ENCODE measurements at places on chromosomes 5 and 9. TPM values are rescaled to one million over a fixed set of nuclear protein-coding genes. Genes with fewer than 3 reads are reported as not detected.

The MSMP gene
- not detected for total RNA-seq

The GHR gene
- 14.0 TPM for total RNA-seq

The LCNL1 gene
- 12.2 TPM for total RNA-seq

The LOX gene
- total RNA-seq: 9.5 TPM

The TOR4A gene
- 13.2 TPM for total RNA-seq

The FOXD4L6 gene
- not detected for total RNA-seq

The CHD1 gene
- total RNA-seq: 14.9 TPM

The CCDC180 gene
- 6.6 TPM for total RNA-seq

GRCh38 chr5:1526681-1527131, 2.9 kb upstream of the LPCAT1 start:
- peak; percentile 40 for DNase-seq

GRCh38 chr5:35371951-35372426, 141.7 kb upstream of the PRLR start:
- no peak for DNase-seq

GRCh38 chr9:98129451-98129881, 10.4 kb upstream of the TRIM14 start:
- no peak for DNase-seq

DNA sequence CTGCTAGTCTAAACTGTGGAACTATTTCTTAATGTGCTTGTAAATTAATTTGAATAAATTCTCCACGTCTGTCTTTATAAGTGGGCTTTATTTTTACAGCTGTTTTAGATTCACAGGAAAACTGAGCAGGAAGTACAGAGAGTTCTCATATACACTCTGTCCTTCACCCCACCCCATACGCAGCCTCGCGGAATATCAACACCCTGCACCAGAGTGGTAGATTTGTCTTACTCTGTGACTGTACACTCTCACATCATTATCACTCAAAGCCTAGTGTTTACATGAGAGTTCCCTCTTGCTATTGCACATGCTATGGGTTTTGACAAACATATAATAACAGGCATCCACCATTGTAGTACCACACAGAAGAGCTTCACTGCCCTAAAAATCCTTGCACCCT, 179.7 kb upstream of the DAB2 start:
- no peak for DNase-seq

GRCh38 chr5:9168791-9169556, 376.9 kb downstream of the SEMA5A start:
- no peak for DNase-seq

DNA sequence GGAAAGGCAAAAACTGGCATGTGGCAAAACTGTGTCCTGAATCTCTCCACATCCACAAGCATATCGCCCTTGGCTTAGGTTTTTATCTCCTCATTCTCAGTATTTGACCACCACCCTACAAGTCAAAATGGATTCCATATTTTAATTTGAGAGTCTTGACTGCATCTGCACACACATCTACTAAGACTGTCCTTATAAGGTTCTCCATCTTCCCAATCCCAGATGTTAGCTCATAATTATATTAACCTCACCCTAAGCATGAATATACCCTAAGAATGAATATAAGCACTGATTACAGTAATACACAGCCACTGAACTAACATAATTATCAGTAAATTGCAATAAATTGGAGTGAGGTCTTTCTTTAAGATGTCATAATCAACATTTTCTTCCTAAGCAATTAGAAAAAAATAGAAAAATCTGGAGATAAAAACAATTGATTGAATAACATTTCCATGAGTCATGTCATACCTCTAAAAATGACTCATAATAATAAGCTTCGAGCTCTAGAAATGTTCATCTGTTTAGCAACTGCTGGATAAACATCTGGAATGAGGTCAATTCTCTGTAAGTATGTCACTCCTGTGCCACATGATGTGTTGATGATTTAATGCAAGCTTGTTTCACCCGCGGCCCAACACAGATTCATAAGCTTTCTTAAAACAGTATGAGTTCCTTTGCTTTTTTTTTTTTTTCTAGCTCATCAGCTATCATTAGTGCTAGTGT, 39.9 kb upstream of the PAM start:
- DNase-seq: no peak

DNA sequence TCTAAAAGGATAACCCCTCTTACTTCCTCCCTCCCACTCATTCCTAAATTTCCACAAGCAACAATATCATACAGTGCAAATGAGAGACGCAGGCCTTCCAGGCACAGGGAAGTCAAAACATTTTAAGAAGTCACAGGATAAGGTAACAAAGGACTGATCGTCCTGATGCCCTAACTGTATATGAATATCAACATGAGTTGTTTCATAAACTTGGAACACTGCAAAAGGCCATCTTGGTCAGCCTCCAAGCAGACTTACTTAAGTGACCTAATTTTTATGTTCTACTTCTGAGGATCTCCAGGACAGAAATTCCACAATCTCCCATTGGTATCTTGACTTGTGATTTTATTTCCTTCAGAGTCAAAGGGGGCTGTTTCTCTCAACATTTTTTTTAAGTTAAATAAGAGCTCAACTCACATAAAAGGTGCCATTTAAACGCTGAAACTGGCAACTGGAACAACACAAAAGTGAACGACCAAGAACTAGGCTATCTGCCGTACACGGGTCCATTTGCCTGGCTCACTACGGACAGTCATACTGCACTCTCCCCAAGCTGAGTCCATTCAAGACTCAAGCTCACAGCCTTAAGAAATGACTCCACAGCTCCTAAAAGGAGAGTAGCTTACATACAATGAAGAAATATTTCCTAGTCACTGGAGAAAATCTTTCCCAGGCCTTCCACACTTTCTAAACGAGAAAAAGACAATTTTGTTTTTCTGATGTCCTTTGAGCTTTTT, 71.3 kb downstream of the LHFPL2 start:
- no peak for DNase-seq

- DNase-seq: no peak
Observed at GRCh38 chr5:169413416-169413815, 112.5 kb upstream of the SLIT3 start.

DNA sequence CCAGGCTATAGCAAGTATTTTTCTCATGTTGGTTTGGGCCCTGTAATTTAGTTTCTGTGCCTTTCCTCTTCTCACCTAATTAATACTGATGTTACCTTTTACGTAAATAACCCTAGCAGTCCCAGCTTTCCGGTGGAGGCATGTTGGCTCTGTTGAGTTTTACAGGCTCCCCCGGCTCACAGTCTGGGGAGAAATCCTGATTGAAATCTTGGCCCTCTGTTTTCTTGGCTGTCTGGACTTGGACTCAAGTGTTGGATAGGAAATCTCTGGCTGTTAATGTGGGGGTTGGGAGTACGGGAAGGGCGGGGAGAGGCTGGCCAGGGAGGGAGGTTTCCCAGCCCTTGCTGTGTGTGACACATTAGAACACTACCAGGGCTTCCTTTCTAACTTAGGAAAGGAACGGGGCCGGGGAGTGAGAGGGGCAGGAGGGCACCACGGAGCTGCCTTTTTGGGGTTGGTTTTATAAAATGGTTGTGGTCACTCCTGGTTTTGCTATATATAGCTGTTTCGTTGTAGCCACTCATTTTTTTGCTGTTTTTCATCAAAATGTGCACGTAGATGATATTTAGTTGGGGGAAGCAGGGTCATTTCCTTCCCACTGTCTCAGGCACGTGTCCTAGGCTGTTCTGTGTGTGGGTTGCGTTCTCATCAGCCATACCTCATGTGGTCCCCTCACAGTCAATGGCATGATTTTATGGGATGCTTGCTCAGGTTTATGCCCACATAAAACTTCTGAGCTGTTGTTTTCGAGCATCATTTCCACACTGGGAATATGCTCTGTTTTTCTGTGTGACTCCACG, 11.0 kb downstream of the TRIO start:
- DNase-seq: peak; percentile 79

- DNase-seq: peak; percentile 16
Observed at GRCh38 chr5:134136221-134136631, 21.7 kb downstream of the TCF7 start.

DNA sequence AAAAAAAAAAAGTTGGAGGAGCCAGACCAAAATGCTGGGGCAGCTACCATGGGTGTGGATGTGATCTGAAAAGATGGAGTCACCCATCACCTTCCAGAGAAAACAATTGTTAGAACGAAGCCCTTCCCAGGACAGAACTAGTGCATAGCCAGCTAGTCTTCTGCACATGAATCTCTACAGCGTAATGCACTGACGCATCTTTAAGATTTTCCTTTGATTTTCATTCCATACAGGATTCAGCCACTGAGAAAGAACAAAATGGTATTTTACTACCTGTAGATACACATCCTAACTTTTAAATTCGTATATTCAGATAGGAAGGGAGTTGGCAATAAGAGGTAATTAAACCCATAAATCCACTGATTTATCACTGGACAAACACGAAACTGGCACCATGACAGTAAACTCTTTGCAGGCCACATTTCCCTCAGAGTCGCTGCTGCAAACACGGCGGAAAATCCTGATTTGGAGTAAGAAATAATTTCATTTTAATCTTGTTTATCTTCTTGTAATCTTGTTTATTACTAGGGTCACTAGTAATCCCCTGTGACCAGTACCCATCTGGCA, 206.6 kb downstream of the SPOCK1 start:
- no peak for DNase-seq

GRCh38 chr5:75043633-75044264, 8.6 kb downstream of the GCNT4 start:
- no peak for DNase-seq

DNA sequence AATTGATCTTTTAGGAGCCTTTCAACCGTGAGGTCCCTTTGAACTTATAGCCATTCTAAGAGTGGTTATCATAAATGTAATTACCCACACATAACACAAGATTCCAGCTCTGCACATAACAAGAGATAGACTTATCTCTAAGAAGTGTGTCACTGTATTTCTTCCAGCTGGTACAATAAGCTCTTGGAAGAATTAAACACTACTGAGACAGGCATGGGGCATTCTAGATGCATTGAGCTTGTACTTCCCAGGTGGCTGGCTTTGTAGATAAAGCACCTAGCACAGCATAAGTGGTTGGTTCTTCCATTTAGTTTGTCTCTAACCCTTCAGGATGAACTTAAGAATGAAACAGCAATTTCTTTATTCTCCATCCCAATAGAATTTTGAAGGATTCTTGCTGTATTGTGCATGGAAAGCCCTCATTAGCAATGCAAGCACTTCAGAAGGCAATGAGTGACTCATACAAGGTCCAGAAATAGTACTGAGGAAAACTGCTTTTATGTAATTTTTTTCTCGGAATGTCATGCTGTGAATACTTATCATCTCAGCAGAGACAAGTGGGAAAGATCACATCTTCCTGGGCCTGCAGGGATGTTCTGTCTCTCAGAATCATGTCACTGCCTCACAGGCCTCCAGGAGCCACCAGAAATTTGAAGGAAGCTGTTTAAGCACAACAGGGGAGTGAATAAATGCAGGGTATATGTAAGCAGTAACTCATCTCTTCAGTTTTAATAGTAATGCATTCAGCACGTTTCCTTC, 91.1 kb upstream of the CD180 start:
- no peak for DNase-seq

GRCh38 chr5:72847439-72847838, 31.0 kb downstream of the TNPO1 start:
- no peak for DNase-seq

- no peak for DNase-seq
Observed at GRCh38 chr9:84975926-84976325, 306.4 kb downstream of the NTRK2 start.

GRCh38 chr9:119509291-119509905, 140.2 kb upstream of the BRINP1 start:
- DNase-seq: no peak

- DNase-seq: no peak
Observed at GRCh38 chr9:87469793-87470465, 27.7 kb upstream of the DAPK1 start.
